ENCODE measurements at places on chromosomes 3 and 15. TPM values are rescaled to one million over a fixed set of nuclear protein-coding genes. Genes with fewer than 3 reads are reported as not detected.

DNA sequence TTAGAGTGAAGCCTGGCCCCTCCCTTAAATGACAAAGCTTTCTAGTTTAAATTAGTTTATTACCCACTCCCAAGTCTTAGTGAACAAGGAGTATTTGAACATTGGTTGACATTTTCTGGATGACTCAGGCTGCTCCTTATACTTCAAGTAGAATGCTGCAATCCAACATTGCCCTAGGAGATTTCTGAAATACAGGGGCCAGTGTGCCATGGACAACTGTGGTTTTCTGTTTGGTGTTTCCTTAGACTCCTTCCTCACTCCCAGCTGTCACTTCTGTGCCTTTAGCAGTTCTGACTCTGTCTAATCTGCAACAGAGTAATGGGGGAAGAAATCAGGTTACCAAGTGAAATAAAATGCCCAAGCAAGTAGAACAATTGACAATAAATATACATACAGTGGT is 116.1 kb upstream of the P2RY1 start:
- DNase-seq: no peak

DNA sequence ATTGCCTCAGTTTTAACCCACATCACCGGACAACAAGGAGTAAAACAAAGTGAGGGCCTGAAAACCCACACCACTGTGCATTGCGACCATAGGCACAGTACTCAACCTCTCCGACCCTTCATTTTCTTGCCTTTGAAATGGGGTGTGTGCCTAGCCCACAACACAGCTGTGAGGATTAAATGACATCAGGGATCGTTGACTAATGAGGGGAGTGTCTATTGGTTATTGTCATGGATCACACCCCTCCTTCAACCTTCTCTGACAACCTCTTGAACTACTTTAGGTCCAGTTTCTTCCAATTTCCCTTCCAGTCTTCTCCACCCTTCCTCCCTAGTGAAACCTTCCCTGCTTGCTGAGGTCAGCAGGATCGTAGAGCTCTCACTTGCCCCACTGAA is 89.5 kb downstream of the HES1 start:
- no peak for DNase-seq

- no peak for DNase-seq
Measured at GRCh38 chr3:39388741-39389248, 5.6 kb downstream of the SLC25A38 start.

GRCh38 chr3:191263365-191263764 is 64.3 kb downstream of the OSTN start:
- DNase-seq: no peak

DNA sequence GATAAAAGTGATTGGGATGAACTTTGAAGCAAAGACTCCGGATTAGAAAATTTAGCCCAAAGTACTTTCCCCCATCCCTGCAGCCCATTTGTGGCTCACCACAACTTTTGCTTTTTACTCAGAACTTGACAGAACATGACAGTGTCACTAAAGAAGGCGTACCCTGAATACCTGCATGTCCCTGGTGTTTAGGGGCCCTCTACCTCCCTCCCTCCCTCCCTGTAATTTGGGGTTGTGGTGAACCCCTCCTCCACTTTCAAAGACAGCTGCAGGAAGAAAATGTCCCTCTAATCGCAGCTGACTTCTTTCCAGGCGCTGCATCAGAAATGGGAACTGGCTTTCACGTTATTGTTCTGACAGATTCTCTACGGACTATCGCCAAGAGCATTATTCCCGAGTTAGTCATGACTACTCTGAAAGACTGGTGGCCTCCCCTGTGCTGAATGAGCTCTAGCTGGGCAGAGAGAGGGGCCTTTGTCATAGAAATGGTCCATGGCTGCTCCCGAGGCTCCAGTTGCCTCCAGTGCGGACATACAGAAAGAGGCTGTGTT is 93.2 kb upstream of the ARHGEF3 start:
- peak; percentile 24 for DNase-seq

DNA sequence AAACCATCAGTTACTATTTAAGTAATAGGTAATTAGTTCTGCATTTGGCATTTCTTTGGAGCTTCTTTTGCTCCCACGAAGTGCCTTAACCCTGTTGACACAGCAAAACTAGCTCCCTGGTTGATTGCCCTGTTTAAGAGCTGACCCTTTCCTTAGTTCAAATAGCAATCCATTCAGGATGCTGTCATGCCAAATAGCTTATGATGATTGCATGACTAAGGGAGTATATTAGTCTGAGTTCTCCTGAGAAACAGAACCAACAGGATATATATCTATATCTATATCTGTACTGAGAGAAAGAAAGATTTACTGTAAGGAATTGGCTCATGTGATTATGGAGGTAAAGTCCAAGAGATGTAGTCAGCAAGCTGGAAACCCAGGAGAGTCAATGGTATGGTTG is 50.3 kb upstream of the SPRED1 start:
- no peak for DNase-seq

- DNase-seq: no peak
Measured at GRCh38 chr3:185847506-185847905, 22.7 kb upstream of the IGF2BP2 start.

GRCh38 chr15:66172324-66172980 is 81.1 kb downstream of the MEGF11 start:
- no peak for DNase-seq

DNA sequence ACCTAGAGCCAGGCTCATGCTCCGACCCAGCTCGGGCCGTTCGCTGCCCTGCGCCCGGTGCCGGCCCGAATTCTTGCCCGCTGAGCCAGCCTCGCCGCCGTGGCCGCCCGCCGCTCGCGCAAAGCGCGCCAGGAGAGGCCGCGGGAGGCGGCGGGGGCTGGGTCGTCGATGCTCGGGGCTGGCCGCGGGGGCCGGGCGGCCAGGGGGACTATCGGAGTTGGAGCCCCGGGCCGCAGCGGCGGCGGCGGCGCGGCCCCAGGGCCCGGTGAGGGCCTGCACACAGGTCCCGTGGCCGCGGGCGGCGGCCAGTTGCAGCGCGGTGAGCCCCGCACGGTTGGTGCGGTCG is 1.1 kb downstream of the ANKRD63 start:
- no peak for DNase-seq

- no peak for DNase-seq
Measured at GRCh38 chr3:39933986-39934693, 124.7 kb downstream of the MYRIP start.

- DNase-seq: no peak
Measured at GRCh38 chr15:89648106-89649012, 6.9 kb downstream of the KIF7 start.

GRCh38 chr3:83233715-83234114 is 1472.3 kb upstream of the GBE1 start:
- no peak for DNase-seq

GRCh38 chr3:35643495-35643894 is 4.2 kb downstream of the ARPP21 start:
- no peak for DNase-seq

DNA sequence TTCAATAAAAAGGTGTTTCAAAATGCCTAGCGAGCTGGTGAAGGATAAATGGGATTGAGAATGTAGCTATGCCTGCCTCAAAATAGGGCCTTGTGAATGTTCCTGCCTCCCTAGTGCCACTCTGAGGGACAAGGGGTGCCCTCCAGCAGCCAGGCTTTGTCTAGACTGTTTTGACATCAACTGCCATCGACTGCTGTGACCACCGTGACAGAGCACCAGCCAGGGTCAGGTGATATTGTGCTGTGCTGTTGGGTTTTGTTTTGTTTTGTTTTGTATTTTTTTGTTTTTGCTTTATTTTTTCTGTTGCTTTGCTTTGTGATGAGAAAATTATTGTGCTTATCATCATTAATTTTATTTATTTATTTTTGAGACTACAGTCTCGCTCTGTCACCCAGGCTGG is 144.8 kb downstream of the SMAD6 start:
- no peak for DNase-seq

DNA sequence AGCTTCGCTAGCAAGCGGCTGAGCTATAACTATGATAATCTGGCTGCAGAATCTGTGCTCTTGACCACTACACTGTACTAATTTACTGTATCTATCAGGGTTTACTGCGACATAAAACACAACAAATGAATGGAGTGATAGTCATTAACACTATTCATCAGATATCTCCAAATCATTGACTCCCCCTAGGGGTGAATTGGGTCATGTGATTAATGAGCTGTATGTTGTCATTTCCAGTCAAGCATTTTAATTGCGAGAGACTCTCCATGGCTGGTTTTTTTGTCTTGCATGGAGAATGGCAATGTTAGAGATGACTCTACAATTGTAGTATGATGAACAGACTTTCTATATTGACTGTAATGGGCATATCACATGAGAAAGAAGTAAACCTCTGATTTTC is 10.5 kb upstream of the TM4SF18 start:
- DNase-seq: no peak

- no peak for DNase-seq
Measured at GRCh38 chr3:24678021-24678420, 183.4 kb upstream of the THRB start.

GRCh38 chr15:35289024-35289617 is 204.0 kb upstream of the NANOGP8 start:
- DNase-seq: no peak

DNA sequence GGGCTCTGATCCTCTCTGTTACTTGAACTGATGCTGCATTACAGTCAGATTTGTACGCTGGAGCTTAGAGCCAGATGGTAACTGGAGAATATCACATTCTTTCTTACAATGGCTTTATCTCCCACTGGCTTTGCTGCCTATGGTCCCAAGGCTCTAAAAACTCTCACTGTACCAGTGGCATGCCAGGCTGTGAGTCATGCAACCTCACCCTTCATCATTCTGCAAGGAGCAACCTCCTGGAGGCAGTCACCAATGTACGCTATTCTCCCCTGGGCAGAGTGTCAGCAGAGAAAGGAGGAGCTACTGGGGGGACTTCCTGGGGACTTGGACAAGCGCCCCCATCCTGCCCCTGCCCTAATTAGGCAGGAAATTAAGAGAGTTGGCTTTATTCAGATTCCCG is 97.9 kb upstream of the EIF1B start:
- no peak for DNase-seq

DNA sequence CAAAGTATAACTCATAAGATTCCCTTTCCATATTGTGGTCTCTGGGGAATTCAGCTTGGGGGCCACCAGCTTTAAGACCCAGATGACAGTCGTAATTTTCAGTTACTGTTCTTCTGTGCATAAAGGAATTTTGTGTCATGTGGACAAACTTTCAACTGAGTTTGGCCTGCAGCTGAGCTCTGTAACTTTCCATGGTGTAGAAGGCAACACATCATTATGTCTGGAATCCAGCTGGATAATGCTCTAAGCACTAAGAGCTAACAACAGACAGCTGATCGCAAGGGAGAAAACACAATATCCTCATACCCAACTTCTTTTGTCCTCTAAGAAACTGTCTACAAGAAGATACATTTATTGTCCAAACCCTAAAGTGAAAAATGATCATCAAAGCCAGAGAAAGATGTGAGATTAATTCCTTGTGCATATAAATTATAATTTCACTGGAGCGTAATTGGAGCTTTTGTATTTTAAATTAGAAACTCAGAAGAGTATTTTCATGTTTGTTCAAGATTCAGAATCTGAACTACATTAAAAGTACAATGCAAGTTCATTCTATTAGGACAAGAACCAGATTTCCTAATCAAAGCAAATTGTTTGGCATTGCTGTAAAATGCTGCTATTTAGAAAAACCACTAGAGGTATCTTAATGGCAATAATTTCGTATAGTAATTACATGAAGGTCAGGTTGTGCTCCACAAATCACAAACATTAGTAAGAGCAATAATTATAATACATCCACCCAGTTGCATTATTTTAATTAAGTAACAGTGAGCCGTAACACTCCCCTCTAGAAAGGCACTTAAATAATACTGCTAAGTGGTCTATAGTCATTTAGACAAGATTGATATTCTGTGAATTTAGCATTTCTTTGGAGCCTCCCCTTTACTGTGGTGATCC is 218.8 kb downstream of the ATP8B4 start:
- no peak for DNase-seq

GRCh38 chr3:64684715-64685261 is 3.0 kb downstream of the ADAMTS9 start:
- DNase-seq: no peak

- DNase-seq: no peak
Measured at GRCh38 chr3:81393251-81393650, 368.2 kb downstream of the GBE1 start.

- DNase-seq: no peak
Measured at GRCh38 chr15:42494998-42495360, 455 bp upstream of the SNAP23 start.

- no peak for DNase-seq
Measured at GRCh38 chr3:166471074-166471767, 634.0 kb upstream of the BCHE start.

- no peak for DNase-seq
Measured at GRCh38 chr3:188255190-188255589, 101.2 kb downstream of the LPP start.

DNA sequence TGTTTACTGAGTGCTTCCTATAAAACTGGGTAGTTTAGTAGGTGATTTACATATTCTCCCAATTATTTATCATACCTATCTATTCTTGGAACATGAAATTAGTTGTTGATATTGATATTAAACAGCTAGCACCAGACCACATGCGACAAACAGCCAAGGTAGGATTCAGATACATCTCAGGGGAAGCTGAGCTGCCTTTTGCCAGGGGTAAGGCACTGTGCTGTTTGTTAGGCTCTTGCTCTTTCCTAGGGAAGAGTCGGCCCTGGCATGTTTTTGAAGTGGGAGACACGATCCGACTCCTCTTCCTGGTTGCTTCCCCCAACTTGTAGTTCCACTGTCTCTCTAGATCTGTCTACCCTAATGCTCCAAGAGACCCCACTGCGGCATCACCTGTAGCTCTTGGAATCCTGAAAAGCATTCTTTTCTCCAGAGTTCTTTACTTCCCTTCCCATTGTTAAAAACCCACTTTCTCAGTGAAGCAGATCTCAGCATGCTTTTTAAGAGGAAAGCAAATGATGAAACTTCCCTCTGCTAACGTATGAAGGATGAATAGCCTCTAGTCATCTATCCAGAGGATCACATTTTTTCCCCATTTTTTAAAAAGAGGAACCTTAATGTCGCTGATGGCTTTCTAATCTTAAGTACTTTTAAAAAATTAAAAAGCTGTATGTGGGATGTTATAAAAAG is 138.4 kb downstream of the GHSR start:
- no peak for DNase-seq

- no peak for DNase-seq
Measured at GRCh38 chr3:122700193-122700592, 19.6 kb downstream of the PARP14 start.

GRCh38 chr3:4738737-4739274 is 240.4 kb upstream of the BHLHE40 start:
- no peak for DNase-seq

- no peak for DNase-seq
Measured at GRCh38 chr3:69748503-69748902, 9.2 kb downstream of the MITF start.

DNA sequence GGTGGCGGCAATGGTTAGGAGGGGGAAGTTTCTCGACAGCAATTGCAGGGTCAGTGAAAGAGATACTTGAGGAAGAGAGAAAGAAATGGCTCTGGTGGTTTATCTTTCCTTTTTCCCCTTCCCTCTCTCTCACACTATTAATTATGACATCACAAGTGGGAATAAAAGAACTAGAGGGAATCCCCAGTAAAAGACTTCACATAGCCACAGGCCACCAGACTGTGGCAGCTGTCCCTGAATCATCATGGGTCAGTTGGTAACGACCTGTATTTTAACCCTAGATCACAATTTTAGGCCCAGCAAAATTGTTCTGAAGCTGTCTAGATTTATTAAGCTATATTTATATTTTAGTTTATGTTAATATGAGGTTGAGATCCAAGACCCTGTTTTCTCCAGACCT is 40.3 kb downstream of the MBNL1 start:
- DNase-seq: no peak

Gene CNTN4
- total RNA-seq: not detected

Gene TMEM212
- total RNA-seq: not detected

Gene ATP10A
- 51.1 TPM for total RNA-seq

Gene LIPH
- total RNA-seq: not detected

Gene MUC20
- total RNA-seq: 12.5 TPM

Gene ARL6IP5
- total RNA-seq: 147 TPM
